ENCODE measurements at places on chromosomes 3 and 15. TPM values are rescaled to one million over a fixed set of nuclear protein-coding genes. Genes with fewer than 3 reads are reported as not detected.

Gene SCAANT1
- total RNA-seq: not detected

Gene PSTPIP1
- not detected for total RNA-seq

Gene SERPINI2
- not detected for total RNA-seq

Gene ADAMTSL3
- 0.58 TPM for total RNA-seq

- DNase-seq: no peak
These were observed 277.4 kb upstream of the NR2E3 start for GRCh38 chr15:71532994-71533393.

GRCh38 chr15:66038387-66039116, 169.3 kb downstream of the RAB11A start:
- DNase-seq: no peak

DNA sequence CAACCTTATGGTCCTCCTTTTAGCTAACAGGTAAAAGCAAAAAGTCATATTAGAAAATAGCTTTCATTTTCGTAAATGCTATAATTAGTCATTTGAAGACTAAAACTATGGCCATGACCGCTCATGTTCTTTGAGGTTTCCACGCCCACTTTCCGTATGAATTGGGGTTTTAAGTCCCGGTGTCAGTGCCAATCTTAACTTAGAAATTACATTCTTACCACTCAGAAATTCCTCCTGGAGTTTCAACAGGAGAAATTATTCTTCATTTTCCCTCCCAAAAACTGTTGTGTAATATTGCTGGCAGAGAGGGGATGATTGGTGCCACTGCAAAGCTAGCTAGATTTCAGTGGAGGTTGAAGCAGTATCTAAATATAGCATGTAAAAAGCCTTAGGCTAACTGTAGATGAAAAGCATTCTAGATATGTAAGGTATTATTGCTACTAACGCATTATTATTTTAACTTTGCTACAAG, 71.0 kb upstream of the MDFIC2 start:
- DNase-seq: no peak

DNA sequence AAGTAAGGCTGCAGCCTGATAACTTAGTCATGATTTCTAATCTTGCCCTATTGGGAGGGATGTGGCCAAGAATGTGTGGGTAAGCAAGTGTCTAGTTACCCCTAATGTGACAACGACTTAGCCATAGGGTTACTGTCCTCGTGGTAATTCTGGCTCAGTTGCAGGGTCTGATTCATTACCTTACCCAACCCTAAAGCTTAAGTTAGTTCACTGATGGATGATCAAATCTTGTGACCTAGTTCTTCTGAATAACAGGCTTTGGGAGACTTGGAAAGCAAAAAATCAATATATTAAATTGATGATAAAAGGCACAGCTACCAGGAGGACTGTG, 1.6 kb upstream of the INTS14 start:
- peak; percentile 16 for DNase-seq

DNA sequence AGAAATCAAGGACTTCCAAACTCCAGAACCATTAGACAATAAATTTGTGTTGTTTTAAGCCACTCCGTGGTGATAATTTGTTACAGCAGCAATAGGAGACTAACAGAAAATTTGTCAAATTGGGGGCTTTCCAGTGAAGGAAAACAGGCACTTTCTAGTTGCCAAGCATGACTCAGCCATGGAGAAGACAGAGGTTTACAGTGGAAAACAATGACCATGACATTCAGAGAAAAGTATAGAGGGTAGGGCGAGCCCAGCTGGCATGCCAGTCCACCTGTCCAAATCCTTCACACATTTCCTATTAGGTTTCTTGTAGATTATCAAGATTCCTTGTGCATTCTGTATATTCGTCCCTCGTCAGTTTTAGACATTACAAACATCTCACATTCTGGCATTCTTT, 24.9 kb downstream of the SLCO2A1 start:
- DNase-seq: no peak

DNA sequence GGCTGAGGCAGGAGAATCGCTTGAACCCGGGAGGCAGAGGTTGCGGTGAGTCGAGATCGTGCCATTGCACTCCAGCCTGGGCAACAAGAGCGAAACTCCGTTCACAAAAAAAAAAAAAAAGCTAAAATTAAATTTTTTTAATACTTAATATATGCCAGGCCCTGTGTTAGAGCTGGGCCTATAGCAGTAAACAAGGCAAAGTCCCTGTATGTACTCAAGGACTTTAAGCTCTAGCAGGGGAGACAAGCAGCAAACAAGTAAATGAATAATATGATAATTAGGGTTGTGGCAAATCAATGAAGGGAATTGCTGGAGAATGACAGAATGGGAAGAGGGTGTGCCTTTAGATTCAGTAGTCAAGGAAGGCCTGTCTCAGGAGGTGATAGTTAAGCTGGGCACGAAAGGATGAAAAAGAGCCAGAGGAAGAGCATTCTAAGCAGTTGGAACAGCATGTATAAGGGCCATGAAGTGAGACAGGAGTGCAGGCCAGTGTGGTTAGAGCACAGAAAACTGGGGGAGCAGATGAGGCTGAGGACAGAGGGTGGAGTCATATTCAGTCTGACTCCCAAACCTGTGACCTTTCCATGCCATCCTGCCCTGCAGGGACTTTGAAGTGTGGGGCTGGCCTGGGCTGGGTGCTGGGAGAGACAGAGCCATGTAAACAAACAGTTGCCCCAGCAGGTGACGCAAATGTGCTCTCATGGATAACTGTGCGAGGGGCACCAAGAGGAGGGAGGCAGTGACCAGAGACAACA, 6.6 kb upstream of the RAF1 start:
- DNase-seq: no peak

DNA sequence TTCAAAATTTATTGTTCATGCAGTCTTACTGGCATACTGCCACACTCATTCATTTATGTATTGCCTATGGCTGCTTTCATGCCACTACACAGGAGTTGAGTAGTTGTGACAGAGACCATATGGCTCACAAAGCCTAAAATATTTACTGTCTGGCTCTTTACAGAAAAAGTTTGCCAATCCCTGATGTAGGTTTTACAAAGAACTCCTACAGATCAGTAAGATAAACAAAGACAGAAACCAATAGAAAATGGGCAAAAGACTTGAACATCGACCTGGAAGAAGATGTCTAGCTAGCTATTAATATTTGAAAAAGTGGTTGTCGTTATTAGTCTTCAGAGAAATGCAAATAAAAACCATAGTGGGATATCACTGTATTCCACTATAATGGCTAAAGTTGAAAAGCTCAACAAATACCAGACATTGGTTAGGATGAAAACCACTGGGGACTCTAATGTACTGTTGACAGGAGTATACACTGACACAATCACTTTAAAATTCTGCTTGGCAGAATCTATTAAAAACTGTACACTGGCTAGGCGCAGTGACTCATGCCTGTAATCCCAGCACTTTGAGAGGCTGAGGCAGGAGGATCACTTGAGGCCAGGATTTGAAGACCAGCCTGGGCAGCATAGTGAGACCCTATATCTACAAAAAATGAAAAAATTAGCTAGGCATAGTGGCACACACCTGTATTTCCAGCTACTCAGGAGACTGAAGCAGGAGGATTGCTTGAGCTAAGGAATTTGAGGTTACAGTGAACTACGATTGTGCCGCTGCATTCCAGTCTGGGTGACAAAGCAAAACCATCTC, 87.7 kb downstream of the NEO1 start:
- no peak for DNase-seq

DNA sequence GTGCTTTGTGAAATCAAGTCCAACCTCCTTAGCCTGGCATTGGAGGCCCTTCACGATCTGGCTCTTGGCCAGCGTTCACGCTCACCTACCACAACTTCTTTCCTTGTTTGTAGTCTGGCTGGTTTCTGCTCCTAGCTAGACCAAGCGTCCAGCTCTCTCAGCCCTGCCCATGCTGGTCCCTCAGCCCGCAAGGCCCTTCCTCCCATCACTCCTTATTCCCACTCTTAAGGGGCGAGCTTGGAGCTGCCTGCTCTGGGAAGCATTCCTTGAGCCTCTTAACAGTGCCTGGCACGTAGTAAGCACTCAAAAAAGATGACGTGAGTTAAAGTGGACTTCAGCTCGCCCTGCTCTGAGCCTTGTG, 8.7 kb downstream of the SLC6A6 start:
- DNase-seq: no peak

GRCh38 chr3:15148614-15149013, 49.7 kb upstream of the RBSN start:
- DNase-seq: no peak

DNA sequence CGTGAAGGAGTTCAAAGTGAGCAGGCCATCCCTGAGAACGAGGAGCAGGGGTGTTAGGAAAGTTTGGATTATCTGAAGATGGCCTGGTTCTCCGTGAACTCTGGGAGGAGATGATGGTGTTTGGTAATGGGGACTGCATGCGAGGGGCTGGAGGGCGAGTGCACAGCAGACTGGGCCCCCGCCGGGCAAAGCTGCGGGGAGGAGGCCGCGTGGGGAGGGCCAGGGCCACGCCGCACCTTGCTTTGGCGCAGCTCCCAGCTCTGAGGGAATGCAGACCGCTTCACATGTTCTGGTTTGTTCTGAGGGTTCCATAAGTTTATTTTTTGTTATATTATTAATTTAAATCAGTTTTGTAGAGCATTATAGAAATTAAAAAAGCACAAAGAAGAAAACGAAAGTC, 22.2 kb downstream of the SLC6A1 start:
- no peak for DNase-seq

DNA sequence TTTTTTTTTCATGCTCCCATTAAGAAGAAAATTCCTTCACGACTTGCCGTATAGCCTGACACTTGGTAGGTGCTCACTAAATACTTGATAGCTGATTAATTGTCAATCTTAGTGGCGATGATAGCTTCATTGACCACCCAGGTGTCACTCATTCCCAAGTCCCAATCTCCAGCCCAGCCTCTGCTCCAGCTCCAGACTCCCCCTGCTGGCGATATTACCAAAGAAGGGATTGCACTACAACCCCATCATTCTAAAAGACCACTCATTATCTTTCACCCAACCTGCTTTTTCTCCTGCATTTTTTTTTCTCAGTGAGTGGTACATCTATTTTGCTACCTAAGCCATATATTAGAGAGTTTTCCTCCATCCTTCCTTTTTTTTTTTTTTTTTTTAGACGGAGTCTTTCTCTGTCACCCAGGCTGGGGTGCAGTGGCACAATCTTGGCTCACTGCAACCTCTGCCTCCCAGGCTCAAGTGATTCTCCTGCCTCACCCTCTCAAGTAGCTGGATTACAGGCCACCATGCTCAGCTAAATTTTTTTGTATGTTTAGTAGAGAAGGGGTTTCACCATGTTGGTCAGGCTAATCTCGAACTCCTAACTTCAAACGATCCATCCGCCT, 19.5 kb upstream of the COMMD2 start:
- DNase-seq: no peak

GRCh38 chr15:52462806-52463360, 65.8 kb downstream of the MYO5A start:
- DNase-seq: no peak

Measured in epithelial cell of proximal tubule (primary cell).